ENCODE measurements at places on chromosomes 4 and X.
A peak's percentile ranks its signal among the peaks of the same experiment; 100 is the strongest.

GRCh38 chrX:138150709-138151108, 560.8 kb downstream of the FGF13 start:
- no peak for DNase-seq

GRCh38 chrX:2931612-2932011, 2.5 kb upstream of the ARSD start:
- DNase-seq: no peak

- DNase-seq: peak; percentile 66
Measured at GRCh38 chrX:3697220-3697684, 16.2 kb downstream of the PRKX start.

GRCh38 chr4:13445841-13446790, 38.0 kb downstream of the RAB28 start:
- DNase-seq: no peak

- DNase-seq: no peak
Measured at GRCh38 chrX:78687586-78687985, 28.5 kb upstream of the RTL3 start.

DNA sequence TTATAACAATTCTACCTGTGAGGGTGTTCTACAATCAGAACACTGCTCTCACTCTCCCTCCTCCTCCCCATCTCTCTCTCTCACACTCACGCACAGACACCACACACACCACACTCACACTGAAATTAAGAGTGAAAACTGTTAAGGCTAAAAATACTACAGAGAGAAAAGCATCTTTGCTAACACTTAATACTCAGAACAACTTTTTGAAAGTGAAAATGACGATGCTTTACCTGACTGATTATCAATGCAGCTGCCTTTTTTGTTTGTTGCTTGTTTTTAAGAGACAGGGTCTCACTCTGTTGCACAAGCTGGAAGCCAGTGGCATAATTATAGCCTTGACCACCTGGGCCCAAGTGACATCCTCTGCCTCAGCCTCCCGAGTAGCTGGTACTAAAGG, 222.4 kb downstream of the APBB2 start:
- DNase-seq: no peak

DNA sequence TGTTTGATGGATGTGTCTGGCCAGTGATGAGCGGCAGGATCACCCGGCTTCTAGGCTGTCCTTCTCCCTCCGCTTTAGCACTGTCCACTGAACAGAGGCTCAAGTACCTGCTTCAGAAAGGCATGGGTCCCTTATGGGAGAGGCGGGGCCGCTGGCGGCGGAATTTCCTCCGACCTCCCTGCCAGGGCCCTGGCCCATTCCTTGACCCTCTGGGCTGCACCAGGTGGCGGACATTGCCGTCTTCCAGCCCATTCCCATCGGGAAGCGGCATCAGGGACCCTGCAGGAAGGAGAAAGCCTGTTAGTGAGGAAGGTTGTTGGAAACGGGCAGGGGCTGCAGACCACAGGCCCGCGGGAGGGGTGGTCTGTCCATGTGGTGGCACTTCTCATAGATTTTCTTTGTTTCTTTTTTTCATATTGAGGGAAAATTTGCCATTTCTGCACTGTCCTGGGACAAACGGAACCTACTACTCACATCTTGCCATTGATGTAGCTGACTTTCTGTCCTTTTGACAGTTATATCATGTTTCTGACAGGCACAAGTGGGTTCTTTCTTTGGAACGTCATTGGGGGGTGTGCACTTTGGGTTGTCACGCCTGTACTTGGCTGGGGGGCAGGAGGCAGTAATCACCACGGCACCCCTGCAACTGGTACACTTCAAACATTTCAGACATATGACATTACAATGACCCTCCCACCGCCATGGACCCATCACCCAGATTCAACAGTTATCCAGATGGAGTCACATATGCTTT, 6.1 kb downstream of the APLN start:
- DNase-seq: no peak

GRCh38 chr4:90146306-90146705, 19.1 kb downstream of the CCSER1 start:
- no peak for DNase-seq

DNA sequence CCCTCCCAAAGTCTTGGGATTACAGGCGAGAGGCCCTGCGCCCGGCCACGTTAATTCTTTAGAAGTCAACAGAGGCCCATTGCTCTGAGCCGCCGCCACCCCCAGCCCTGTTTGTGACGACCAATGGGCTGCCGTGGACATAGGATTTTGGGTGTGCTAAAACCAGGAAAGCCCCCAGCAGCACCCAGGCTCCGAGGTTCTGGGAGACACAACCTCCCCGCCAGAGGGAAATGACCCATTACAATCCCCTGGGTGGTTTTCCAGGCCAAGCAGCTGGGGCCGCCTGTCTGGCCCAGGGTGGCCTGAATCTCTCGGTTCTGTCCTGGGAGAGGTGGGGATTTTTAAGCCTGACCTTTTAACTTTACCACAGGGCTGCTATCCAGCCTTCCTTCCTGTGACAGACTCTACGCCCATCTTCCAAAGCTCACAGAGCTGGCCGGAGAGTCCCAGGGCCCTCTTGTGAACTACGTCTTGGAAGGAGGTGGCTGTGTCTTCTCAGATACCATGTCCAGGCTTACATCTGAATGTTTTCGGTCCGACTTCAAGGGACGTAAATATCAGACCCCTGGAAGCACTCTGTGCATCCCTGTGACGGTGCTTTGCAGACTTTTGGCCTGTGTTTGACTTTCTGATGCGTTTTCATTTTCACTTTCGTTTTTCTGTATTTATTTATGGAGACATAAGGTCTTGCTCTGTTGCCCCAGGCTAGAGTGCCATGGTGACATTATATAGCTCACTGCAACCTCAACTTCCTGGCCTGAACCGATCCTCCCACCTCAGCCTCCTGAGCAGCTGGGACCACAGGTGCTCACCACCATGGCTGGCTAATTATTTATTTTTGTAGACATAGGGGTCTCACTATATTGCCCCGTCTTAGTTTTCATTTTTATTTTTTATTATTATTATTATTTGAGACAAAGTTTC, 36.0 kb downstream of the P2RY8 start:
- no peak for DNase-seq

- no peak for DNase-seq
Measured at GRCh38 chrX:149365061-149365460, 140.0 kb downstream of the IDS start.

DNA sequence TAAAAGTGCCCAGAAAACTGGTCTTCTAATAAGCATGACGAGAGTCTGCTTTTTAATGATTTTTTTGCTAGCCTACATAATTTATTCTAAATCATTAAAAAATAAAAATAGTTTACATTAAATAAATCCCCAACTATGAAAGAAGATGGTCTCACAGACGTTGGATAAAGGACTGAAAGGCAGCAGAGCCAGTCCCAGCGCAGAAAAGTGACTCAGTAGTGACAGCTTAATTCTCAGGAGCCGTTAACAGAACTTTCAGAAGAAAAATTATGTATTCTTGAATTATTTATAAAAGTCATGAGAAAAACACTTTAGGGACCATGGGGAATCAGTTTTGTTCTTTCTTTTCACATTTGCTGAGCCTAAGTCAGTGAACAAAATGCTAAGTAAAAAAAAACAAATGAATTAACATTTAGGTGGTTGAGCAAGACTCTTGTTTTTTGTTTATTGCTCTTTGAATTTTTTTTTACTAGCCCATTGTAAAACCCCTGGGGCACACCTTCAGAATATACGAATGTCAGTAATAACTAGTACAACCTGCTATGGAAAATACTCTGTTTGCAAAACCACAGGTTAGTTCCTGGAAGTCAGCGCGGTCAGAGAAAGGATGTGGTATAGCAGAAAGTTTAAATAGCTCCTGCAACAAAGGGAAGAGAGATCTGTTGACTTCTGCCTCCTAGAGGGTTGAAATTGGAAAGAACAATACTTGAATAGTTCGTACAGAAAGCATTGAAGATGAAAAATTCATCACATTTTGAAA, 50.4 kb upstream of the CCDC160 start:
- DNase-seq: no peak

DNA sequence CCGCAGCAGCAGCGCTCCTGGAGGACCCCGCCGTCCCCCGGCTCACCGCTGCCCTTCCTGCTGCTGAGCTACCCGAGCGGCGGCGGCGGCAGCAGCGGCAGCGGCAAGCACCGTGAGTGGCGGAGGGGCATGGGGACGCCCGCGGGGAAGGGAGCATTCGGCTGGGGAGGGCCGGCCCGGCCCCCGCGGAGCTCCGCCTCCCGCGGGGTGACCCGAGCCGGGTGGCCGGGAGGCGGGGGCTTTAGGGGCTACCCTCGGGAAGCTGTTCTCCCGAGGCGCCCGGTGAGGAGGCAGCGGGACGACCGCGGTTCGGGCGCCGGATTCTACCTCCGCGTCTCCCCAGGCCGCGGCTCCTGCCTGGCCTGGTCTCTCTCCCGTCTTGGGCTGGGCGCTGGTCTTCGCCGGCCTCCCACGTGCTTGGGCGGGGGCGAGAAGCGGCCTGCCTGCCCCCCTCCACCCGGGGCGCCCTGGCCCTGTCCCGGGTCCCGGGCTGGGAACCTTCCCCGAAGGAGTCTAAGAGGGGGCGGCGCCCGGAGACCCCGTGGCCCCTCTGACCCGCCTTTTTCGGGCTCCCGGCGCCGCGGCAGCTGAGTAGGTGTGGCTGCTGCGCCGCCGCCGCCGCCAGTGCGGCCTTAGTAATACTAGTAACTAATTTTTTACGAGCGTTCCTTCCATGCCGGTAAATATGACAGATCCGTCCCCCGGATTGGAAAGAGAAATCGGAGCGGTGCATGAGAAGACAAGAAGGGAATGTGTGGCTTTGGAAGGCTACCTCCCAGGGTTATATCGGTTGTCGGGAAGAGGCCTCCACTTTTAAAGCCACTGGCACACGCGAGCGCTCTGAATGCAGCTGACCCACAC, 16.4 kb upstream of the RUFY3 start:
- peak; percentile 72 for DNase-seq

DNA sequence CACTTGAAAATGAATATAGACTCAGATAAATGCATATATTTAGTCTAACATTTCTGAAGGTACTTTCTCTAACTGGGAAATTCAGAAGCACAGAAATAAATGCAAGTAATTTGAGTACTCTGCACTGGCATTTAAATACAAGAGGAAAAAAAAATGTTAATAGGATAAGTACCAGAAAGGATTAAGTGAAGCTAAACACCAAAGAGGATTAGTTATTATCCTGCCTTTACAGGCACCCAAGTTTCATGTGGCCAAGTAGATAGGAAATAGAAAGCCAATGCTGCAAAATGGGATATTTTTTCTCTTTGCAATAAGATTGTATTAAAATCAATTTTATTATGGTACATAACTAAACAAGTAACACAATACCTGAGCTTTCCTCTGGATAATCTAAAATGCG, 762.5 kb downstream of the PCDH7 start:
- DNase-seq: no peak

GRCh38 chr4:5798462-5798861, 87.5 kb downstream of the EVC start:
- DNase-seq: no peak

- DNase-seq: no peak
Measured at GRCh38 chr4:112865443-112865842, 184.0 kb upstream of the ANK2 start.

- DNase-seq: no peak
Measured at GRCh38 chrX:132393992-132394391, 94.8 kb downstream of the MBNL3 start.

All from inflammatory macrophage (primary cell).